ENCODE measurements at places on chromosomes 2 and 18.

GRCh38 chr18:50128506-50129271 is 66.3 kb downstream of the MYO5B start:
- DNase-seq: no peak

GRCh38 chr2:183123959-183124221 is 353 bp upstream of the NUP35 start:
- no peak for DNase-seq

DNA sequence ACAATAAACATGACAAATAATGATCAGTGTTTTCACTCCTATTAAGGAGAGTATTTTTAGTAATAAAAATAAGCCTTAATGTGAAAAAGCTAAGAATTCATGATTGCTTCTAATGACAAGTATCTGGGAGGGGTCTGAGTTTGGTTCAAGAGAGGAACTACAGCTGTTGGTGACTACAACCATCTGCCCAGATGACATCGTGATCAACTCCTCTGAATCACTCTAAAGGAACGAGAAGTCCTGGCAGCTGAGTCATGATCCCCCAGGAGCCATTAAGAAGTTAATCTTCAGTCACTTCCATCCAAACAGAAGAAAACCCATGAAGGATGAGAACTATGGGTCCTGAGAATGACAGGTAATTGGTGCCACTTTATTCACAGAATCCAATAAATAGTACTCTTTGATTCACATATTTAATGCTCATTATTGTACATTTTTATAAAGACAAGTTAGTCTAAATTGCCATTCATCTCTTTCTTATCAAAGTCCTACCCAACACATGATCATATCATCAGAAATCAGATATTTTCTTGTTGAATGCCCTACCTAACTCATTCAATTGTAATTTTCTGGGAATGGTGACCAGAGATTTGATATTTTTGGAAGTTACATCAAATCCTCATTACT is 6.8 kb downstream of the TFPI start:
- no peak for DNase-seq

DNA sequence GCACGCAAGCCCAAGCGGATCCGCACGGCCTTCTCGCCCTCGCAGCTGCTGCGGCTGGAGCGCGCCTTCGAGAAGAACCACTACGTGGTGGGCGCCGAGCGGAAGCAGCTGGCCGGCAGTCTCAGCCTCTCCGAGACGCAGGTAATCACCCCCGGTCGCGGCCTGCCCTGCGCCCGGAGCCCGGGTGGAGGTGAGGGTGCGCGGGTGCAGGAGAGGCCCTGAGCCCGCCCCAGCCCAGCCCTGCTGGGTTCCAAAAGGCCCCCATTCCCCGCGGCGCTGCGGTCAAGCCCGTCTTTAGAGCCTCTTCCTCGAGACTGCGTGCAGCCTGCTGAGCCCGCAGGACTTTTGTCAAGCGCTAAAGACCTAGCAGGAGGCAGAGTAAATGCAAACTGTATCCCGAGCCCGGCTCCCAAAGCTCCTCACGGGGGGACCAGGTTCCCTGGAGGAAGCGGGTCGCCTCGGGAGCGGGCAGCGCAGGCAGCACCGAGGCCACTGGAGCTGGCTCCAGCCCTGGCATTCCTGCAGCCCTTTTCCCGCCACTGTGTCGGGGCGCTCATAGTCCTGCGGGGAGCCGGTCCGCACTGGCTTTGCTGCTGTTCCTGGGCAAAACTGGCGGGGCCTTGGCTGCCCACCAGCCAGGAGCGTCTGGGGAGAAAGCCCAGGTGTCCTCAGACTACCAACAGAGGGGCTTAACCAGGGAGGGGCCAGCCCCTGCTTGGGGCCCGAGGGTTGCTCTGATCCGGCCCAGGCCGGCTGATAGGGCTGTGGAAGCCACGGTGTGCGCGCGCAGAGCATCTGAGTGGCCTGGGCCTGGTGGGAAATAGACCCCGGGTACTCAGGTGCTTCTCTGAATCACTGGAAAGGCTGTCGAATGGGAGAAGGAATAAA is 7.3 kb downstream of the EMX1 start:
- no peak for DNase-seq

- no peak for DNase-seq
These were observed 152.9 kb upstream of the DNMT3A start for GRCh38 chr2:25494616-25495015.

GRCh38 chr2:1826226-1826905 is 82.1 kb upstream of the PXDN start:
- no peak for DNase-seq

GRCh38 chr2:47155091-47155876 is at the start of gene STPG4:
Gene STPG4, minus strand, starts transcription at chr2:47155308. Its CDS starts 57 bp downstream, at chr2:47155251.
- DNase-seq: no peak

DNA sequence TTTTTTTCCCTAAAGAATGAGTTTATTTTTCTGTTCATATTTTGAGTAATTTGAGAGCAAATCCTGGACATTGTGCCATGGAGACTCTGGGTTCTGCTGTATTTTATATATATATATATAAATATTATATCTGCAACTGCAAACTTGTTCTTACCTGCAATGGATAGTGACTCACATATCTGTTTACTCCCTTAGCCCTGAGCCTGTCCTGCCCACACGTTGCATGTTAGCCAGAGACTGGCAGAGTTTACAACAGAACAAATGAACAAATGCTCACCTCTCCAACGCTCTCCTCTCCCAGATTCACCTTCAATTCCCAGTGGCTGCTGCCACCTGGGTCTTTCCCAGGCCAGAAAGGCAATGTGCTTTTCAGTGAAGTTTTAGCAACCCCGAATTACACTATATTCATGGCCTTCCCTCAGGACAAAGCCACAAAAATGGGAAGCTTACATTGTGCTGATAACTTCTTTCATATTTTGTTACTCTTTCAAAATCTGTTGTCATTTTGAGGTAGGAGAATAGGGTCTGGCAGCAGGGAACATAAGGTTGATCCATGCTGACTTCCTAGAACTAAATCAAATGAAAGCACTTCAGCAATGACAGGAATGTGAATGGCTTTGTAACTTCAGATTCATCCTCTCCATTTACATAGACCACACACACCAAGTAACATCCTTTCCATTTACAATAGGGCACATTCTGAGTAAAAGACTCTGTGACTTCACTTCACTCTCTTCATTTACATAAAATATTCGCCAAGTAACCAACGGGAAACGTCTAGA is 105.4 kb upstream of the FAM110C start:
- DNase-seq: no peak

GRCh38 chr2:2587354-2587753 is 256.3 kb upstream of the MYT1L start:
- no peak for DNase-seq

- DNase-seq: no peak
These were observed 55.9 kb downstream of the SDC1 start for GRCh38 chr2:20168727-20169696.

DNA sequence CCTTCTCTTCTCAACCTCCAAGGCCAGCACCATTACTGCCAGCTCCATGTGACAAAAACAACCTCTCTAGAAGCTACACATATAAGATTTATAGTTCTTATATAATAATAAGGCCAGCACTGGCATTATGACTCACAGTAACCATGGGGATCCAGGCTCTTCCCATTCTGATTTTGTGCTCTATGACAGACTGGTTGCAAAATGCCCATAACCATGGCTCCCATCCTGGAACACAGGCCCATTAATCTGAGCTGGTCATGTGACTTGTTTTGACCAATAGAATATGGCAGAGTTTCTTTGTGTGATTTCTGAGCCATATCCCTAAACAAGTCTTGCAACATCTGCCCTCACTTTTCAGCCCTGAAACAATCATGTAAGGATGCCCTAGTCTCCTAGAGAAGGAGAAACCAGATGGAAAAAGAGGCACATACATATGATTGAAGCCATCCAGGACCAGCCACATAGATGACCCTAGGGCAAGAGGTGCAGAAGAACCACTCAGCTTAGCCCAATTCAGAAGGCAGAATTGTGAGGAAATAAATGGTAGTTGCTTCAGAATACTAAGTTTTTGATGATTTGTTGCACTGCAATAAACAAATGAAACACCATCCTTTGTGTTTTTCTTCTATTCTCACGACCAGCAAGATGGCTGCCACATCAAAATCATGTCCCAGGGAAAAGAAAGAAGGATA is 173.9 kb downstream of the SUCLG1 start:
- no peak for DNase-seq

DNA sequence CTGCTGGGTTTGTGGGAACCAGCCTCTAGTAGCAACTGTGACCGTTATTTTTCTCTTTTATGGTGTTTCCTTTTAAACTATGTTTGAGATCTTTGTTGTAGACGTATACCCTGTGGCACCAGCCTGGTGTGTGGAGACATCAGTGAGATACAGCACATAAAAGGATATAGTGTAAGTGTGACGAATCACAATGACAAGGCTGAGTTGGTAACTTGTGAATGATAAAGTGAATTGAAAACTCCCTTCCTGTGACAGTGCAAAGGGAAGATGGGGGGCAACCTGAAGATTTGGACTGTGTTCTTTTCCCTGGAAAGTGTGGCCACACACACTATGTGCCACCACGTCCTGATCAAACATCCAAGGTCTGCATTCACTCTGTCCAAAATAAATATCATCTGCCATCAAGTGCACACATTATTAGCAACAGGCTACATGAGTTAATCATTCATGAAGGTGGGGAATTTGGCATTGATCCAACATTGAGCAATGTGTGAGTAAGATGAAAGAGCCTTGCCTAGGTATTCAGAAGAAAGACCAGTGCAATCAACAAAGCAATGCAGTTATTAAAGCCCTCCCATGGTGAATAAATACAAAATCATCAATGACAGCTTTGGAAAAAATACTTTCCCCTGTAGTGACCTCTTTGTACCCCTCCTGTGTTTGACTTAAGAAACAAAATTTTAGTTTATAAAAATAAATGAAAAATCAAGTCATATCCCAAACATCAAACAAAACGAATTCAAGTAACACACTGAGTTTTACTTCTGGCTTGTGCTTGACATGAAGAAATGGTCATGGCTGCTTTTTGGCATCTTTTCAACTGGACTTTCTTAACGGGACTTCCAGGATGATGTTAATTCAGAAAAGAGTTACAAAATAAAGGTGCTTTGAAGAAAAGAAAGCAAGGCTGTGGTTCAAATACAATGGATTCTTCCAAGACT is 1280.5 kb upstream of the ZEB2 start:
- no peak for DNase-seq

DNA sequence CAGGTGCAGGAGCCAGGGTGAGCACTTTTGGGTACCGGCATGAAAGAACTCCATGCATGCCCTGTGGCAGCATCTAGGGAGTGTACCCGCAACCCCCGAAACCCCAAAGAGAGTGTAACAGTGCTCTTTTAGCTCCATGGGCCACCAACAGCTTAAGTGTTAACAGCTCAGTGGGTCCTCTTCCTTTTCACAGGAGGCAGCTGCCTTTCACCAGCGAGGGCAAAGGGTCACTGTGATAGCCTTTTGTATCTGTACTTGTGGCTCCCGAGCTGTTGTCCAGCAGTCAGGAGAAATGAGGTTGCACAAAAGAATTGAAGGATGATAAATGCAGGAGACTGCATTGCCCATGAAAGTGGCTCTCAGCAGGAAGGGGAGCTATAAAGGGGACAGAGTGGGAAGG is 1166.3 kb upstream of the ACVR2A start:
- no peak for DNase-seq

DNA sequence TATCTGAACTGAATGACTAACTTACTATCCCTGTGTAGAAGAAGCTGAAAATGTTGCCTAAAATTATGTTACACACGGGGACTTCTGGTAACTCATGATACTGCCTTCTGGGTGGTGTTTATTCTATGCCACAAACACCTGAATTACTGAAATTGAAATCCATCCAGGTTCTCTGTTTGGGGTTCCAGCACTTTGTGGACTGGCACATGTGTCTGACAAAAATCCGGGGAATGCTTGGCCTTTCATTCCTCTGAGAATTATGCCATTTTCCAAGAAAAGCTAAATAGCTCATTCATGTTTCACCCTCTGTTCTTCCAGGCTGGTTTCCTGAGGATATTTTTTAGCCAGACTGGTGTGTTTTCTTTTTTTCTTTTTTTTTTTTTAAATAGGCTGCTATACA is 59.5 kb upstream of the POU3F3 start:
- DNase-seq: no peak

DNA sequence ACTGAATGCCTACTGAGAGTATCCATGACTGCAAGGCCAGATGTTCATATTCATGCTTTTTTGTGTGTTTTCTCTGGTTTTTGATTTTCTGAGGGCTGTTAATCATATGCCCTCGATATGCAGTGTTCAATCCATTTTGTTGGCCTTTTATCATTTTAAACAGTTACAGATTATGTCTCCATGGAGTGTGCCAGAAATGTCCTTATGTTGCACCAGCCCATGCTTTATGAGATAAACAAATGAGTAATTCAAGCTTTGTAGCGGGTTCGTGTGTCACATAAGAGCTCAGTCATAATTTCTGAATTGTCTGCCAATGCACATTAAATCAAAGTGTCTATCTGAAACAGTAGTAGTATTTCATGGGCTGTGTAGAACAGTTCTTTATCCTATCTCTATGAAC is 583.0 kb downstream of the THSD7B start:
- DNase-seq: no peak

DNA sequence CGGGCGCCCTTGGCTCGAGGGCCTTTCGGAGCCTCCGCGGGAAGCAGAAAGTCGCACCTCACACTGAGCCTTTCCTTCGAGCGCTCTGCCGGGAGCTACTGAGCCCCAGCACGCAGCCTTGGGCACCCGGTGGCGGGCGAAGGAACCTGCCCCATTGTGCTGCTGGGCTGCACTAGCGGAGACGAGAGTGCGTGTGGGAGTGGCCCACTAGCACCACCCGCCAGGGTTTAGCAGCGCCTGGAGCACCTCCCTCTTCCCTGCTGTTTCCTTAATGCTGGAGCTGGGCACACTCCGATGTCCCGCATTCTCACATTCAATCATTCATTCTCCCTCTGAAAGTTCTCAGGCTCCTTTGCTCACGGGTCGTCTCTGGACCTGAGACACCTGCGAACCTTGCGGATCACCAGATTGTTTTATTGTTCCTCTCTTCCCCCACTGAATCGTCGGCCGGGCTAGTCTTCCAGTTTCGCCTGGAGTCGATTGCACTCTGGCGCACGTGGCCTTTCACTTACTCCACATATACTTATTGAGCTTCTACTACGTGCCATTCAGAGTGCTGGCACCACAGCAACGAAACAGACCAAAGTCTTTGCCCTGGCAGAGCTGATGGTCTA is 8.5 kb upstream of the PAX3 start:
- no peak for DNase-seq

- DNase-seq: no peak
These were observed 2.1 kb downstream of the RNF149 start for GRCh38 chr2:101306410-101306809.

DNA sequence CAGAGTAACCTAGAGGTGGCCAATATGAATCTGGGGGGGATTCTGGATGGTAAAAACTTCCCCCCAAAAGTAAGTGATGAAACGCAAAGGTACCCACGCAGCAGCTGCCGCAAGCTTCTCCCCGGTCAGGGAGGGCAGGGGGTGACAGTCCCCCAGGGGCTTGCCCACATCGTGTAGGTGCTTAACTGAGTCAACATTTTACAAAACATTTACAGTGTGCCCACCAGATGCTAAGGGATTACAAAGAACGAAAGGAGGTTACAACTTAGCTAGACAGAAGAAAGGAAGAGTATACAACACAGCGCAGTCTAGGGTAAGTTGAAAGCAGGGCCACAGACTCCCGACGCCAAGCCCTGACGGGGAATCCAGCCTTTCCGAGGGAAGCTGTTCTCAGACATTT is 45.6 kb downstream of the LPIN2 start:
- DNase-seq: no peak

Measured in stimulated activated effector memory CD8-positive, alpha-beta T cell treated with anti-CD3 and anti-CD28 coated beads, Interleukin-12 subunit alpha, Interleukin-12 subunit beta, amount 100 ng/mL, for 72 hours (primary cell).